ENCODE measurements at places on chromosomes 3 and 15. TPM values are rescaled to one million over a fixed set of nuclear protein-coding genes. Genes with fewer than 3 reads are reported as not detected.
A peak's percentile ranks its signal among the peaks of the same experiment; 100 is the strongest.

DNA sequence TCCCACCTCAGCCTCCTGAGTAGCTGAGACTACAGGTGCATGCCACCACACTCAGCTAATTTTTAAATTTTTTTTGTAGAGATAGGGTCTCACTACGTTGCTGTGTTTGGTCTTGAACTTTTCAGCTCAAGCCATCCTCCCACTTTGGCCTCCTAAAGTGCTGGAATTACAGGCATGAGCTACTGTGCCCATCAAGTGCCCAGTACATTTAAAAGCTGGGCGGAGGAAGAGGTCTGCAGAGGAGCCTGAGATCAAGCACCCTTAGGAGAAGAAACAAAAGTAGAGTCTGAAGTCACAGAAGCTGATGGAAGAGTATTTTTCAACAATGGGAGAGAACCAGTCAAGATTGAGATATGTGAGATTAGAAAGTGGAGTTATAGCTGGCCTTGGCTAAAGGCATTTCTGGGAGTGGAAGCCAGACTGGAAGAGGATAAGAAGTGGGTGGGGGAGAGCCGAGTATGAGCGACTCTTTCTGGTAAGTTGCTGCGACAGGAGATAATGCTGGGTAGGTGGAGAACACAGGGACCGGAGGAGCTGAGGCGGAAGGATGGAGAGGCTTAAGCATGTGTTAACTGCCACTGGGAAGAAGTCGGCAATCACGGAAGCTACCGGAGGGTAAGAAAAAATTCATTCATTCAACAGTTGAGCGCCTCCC is 782 bp upstream of the IREB2 start:
- DNase-seq: no peak

DNA sequence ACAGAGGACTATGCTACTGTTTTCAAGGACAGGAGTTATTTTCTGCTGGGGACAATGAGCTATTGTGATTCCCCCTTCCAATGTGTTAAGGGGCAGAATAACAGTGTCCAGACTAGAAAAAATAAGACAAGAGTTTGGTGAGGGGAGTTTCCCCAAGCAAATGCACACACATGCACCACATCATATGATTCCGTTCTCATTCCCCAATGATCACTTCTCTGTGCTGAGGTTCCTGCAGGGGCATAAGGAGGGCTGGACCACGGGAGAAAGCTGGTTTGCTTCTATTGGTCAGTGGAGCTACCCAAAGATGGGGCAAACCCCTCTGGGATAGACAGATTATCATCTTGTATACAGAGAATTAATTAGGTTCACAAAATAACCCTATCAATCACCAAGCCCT is 80.6 kb downstream of the RBPMS2 start:
- no peak for DNase-seq

- no peak for DNase-seq
Observed at GRCh38 chr15:47432826-47433225, 284.5 kb upstream of the SEMA6D start.

GRCh38 chr15:70152070-70152480 is 54.4 kb upstream of the TLE3 start:
- DNase-seq: peak; percentile 32

GRCh38 chr3:188673646-188674186 is 498.1 kb upstream of the TPRG1 start:
- DNase-seq: no peak

DNA sequence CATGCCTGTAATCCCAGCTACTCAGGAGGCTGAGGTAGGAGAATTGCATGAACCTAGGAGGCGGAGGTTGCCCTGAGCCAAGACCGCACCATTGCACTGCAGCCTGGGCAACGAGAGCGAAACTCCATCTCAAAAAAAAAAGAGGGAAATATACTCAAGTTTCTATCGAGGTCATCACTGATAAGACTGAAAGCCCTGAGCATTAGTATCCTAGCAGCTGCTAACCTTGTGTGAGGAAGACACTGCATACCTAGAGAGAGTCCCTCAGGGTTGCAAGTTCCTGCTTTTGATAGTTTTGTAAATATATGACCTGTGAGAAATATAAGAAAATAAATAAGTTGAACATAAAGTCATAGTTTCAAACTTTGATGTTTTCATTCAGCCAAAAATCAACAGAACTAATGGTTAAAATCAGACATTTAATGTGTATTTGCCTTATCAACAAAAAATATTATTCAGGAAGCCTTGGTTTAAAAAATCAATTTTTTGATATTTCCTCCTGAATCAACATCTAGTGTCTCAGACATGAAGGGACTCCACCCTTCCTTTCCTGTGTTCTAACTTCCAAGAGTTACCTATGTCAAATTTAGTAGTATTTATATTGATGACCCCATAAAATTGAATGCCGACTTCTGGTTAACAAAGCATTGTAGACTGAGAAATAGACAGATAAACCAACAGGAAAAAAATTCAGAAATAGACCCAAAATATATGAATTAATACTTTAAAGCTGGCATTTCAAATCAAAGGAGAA is 19.8 kb upstream of the USP3 start:
- DNase-seq: no peak

GRCh38 chr15:100198442-100198841 is 143.3 kb downstream of the ADAMTS17 start:
- no peak for DNase-seq

DNA sequence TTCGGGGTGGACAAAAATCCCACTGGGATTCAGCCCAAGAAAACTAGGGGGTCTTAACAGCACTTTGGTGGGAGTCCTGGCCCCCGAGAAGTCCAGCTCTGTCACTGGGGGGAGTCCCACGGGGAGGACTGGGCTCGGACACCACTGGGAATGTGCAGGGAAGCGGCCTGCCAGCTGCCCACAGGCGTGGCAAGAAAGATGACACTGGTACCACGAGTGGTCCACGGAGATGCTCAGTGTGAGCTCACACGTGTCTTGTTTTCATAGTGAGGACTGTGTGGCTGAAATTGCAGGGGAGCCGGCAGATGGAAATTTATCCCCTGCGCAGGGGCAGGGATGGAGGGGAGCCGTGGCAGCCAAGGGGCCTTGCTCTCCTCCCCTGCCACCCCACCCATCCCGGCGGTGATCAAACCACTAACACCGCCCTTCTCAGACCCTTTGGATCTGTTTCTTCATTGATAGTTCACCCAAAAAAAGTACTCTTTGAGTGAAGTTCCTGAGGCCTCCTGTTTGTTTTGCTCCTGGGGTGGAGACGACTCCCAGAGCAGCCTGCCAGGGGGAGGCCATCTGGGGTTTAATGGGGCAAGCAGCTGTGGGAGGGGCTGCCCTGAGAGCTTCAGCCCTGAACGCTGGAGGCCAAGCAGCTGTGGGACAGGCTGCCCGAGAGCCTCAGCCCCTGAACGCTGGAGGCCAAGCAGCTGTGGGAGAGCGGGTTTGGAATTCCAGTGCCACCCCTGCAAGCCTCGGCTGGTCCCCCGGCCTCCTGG is 130.9 kb downstream of the LRRK1 start:
- DNase-seq: no peak

DNA sequence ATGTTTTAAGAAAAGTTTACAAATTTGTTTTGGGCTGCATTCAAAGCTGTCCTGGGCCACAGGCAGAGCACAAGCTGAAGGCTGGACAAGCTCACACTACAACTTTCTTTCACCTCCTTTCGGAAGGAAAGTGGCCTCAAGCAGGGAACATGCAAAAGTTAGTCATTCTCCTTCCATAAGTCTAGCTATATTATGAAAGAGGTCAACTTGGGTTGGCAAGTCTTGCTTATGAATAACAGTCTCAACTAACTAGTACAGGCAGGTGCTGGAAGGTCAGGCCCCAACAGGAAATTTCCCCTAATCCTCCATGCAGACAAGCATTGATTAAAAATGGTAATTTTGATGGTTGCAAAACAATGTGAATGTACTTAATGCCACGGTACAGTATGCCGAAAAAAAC is 69.4 kb downstream of the OSBPL10 start:
- DNase-seq: no peak

DNA sequence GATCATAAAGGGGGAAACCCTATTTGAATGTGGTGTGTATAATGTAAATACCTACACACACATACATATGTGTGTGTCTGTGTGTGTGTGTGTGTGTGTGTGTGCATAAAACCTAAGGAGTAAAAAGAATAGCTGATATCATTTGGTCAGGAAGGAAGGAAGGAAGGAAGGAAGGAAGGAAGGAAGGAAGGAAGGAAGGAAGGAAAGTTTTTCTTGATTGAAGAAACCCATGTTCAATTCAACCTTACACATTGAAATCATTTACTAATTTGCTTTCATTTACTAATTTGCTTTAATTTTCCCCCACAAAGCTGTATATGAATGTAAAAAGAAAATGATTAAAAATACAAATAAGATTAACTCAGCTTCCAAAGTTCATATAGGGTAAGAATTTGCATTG is 386.6 kb downstream of the ROBO2 start:
- no peak for DNase-seq

GRCh38 chr3:16906682-16907081 is 21.9 kb downstream of the PLCL2 start:
- peak; percentile 47 for DNase-seq

DNA sequence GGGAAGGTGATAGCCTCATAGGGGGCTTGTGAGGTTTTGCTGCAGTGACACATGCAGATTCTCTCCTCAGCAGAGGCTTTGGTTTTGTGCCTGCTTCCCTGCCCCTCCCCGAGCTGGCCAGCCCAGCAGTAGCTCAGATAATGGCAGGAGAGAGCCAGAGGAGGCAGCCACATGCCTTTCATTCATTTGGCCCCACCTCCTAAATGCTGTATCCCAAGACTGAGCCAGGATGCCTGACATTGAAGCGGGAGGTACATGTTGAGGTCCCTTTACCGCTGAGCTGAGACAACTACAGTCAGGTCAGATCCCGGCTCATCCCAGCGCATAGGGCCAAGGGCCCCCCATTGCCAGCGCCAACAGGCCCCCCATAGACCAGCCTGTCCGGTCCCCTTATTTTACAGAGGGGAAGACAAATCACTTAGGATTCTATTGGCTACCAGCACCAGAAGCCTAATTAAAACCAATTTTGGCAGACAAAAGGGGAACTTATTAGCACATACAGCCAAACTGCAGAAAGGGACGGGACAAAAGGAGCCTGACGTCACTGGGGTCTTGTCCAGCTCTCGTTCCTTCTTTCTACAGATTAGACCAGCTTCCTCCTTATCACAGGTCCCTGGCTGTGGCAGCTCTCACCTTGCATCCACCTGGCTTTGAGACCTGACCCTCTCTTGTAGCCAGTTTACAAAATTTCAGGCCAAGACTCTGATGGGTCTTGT is 12.1 kb upstream of the POLG start:
- DNase-seq: no peak

- no peak for DNase-seq
Observed at GRCh38 chr3:172068977-172069376, 29.6 kb downstream of the FNDC3B start.

GOLGA8G gene
- polyA plus RNA-seq: not detected

ADPRH gene
- 3.5 TPM for polyA plus RNA-seq

IQCB1 gene
- 13.3 TPM for polyA plus RNA-seq

VWA5B2 gene
- polyA plus RNA-seq: 268 TPM
